NCI-H187 treated with DMSO at 0.1 percent for 48 hours (cell line): ENCODE measurements at places on chromosomes 16 and 17.

- DNase-seq: no peak
Observed at GRCh38 chr16:68995011-68995504, 110.4 kb upstream of the HAS3 start.

- DNase-seq: no peak
Observed at GRCh38 chr17:45307290-45308015, 9.4 kb downstream of the MAP3K14 start.

GRCh38 chr16:55832773-55833691 is at the start of gene CES1:
Gene CES1, minus strand, starts transcription at chr16:55833096. Its CDS starts 41 bp downstream, at chr16:55833055.
- DNase-seq: no peak

GRCh38 chr17:28290703-28291102 is 28.3 kb upstream of the TMEM97 start:
- no peak for DNase-seq

- no peak for DNase-seq
Observed at GRCh38 chr16:1182316-1182671, 29.4 kb downstream of the CACNA1H start.

DNA sequence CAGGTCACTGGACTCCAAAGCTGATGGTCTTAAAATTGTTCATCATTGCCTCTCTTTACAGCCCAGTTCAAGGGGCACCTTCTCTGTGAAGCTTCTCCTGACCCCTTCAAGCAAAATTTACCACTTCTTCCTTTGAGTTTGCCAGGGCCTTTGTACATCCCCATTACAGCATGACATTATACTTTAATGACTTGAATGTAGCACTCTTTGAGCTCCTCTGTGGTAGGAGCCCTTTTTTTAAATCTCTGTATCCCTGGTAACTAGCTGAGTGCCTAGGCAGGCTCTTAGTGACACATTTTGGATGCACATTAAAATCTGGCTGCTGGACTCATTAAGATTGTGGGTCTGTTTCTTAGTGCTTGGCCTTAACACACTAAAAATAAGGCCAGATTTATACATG is 412.1 kb downstream of the CA10 start:
- DNase-seq: no peak

GRCh38 chr17:46777943-46778915 is 40.3 kb downstream of the WNT3 start:
- no peak for DNase-seq

DNA sequence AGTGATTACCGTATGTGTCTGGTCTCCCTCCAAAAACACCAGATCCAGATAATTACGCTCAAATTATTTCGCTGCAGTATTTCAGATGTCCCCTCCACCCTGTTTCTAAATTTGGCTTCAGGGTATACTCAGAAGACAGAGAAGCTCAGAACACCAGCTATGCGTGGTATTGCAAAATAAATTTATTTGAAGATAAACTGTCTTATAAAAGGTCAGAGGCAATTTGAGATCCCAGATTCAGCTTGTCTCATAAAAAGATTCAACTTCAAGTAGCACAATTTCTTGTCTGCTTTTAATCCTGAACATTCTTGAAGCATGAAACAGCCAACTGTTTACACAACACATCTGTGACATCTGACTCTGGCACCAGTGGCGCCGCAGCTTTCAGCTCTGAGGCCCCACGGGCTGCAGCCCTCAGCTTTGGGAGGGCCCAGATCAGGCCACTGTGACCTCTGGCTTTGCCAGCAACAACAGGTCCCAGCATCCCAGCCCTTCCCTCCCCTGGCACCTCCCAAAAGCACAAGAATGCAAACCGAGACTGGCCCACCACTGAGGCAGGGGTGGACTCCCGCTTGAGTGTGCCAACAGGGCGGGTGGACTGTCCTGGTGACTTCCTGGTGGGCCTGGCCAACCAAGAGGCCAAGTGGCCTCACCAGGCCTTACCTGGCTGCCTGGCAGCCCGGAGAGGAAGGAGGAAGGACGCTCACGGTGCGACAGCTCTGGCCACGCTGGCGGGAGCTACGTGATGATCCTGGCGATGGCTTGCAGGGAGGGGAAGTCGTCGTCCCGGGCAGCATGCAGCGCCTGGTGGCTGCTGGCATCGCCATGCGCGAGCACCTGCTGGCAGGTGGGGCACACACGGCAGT is 8.0 kb downstream of the SYNGR3 start:
- no peak for DNase-seq

- DNase-seq: no peak
Observed at GRCh38 chr17:82386881-82387704, 15.5 kb downstream of the UTS2R start.

DNA sequence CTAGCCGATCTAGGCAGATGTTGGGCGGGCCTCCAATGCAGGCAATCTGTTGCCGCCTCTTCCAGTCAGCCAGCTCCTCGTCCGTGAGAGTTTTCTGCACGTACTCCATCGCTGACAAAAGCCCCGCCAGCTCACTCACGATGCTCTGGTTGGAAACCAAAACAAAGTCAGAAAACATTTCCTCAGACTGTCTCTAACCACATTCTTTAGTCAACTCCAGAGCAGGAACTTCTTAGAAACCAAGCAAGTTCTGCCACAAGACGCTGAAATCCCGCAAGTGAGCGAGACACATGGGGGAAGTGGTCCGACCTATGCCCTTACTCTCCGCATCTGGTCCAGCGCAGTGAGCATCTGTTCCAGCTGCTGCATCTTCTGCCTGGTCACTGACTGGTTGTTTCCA is 49.1 kb downstream of the STAT5A start:
- no peak for DNase-seq

DNA sequence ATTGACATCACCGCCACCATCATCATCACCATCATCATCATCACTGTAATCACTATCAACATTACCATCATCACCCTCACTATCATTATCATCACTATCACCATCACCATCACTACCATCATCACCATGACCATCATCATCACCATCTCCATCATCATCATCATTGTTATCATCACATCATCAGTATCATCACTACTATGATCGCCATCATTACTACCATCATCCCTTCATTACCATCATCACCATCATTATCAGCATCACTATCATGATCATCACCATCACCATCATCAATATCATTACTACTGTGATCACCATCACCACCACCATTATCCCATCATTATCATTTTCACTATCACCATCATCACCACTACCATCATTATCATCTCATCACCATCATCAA is 368.3 kb downstream of the SEC14L1 start:
- DNase-seq: no peak

DNA sequence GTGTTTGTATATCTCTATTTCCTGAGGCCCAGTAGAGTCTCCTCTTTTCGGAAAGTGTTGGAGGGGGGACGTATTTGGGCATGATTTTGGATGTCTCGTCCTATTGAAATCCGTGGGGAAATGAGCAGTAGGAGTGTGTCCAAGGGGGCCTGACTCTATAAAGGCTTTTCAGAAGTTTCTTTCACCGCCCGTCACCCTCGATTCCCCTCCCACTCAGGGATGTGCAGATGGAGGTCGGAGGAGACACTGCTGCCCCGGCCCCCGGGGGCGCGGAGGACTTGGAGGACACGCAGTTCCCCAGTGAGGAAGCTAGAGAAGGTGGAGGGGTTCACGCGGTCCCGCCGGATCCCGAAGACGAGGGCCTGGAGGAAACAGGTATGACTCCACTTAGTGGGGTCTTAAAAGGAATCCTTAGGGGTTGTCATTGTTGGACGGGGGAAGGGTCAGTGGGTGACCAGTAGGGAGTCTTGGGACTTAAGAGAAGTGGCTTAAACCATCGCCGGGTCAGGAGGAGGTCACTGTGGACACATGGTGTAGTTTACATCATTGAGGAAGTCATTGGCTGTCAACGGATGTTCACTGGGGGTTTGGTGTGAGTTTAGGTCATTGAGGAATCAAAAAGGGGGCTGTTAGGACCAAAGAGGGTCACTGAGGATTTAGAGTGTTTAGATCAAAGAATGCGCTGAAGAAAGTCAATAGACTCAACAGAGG is 424 bp downstream of the MON1B start:
- no peak for DNase-seq

DNA sequence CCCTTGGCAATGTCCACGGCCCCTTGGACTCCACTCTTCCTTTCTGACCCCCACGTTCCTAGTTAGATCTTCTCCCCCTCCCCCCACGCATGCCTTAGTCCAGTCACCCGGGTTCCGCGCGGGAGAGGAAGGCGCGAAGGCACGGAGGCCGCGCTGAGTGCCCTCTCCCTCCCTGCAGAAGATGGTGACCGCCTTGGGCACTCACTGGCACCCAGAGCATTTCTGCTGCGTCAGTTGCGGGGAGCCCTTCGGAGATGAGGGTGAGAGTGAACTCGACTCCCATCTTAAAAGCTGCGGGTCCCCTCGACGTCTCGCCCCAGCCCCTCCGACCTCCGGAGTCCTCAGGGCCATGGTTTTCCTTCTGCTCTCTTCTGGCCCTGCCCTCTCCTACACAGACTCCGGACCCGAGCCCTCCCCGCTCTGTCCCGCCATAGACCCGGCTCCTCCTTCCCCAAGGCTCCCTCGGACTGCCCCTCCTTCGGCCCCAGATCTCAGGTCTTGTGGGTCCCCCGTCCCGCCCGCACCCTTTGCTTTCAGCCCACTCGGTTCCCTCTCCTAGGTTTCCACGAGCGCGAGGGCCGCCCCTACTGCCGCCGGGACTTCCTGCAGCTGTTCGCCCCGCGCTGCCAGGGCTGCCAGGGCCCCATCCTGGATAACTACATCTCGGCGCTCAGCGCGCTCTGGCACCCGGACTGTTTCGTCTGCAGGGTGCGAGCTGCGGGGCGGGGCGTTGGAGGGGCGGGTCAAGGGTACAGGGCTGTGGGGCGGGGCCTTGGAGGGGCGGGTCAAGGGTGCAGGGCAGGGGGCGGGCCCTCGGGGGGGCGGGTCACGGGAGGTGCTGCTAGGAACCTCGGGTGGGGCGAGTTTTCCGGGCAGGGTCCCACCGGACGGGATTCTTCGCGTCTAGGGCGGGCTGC is 4.6 kb downstream of the TGFB1I1 start:
- DNase-seq: no peak

DNA sequence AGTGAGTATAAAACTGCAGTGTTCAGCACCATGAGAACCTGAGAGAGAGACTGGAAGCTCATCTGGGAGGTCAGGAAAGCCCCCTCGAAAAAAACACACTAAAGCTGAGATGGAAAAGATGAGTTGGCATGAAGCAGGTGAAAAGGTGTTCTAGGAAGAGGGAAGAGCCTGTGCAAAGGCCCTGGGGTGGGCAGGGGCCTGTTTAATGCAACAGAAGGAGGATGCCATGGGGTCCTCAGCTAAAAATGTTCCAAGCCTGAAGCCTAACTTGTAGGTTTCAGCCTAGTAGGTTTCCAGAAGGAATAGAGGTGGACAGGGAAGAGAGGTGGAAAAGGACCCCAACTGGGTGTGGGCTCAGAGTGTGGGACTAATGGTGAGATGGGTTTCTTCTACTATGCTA is 242.3 kb upstream of the ZFHX3 start:
- DNase-seq: no peak
